ENCODE measurements at places on chromosomes 3 and 15.

GRCh38 chr3:132966374-132966773, 71.8 kb upstream of the TMEM108 start:
- no peak for DNase-seq
- H3K4me1 ChIP-seq, result no peaks in the 10 kb centered on the region

DNA sequence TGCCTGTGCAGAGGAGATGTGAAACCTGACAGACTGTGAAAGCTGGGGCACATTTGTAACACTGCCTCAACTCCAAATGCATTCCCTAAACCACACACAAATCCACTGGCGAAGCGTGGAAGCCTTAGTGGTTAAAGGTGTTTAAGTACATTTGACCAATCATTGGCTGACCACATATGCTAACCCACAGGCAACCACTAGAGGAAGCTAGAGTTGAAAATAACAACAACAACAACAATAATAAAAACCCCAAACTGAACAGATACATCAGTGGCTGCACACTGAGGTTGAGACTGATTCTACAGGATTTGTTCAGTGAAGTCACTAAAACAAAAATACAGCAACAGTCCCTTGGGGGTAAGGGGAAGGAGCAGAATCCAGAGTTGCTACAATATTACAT, 129.7 kb downstream of the TJP1 start:
- DNase-seq, result no peak
- H3K27ac ChIP-seq, result no peak overlapping the region
- peaks cover 5% of the 10 kb centered on the region for H3K27me3 ChIP-seq
- H3K4me3 ChIP-seq, result no peak overlapping the region
- no peaks in the 10 kb centered on the region for H3K36me3 ChIP-seq
- no peaks in the 10 kb centered on the region for H3K4me1 ChIP-seq

GRCh38 chr3:136994772-136995516, 37.2 kb downstream of the IL20RB start:
- no peaks in the 10 kb centered on the region for H3K27me3 ChIP-seq
- no peak overlapping the region for H3K27ac ChIP-seq
- DNase-seq, result no peak

GRCh38 chr15:75648156-75649000, 666 bp downstream of the SNX33 start:
- H3K4me1 ChIP-seq, result peaks cover 37% of the 10 kb centered on the region
- DNase-seq, result peak; percentile 15
- no peak overlapping the region for H3K27ac ChIP-seq
- peaks cover 2% of the 10 kb centered on the region for H3K27me3 ChIP-seq
- H3K4me3 ChIP-seq, result peak overlapping the region; percentile 83

DNA sequence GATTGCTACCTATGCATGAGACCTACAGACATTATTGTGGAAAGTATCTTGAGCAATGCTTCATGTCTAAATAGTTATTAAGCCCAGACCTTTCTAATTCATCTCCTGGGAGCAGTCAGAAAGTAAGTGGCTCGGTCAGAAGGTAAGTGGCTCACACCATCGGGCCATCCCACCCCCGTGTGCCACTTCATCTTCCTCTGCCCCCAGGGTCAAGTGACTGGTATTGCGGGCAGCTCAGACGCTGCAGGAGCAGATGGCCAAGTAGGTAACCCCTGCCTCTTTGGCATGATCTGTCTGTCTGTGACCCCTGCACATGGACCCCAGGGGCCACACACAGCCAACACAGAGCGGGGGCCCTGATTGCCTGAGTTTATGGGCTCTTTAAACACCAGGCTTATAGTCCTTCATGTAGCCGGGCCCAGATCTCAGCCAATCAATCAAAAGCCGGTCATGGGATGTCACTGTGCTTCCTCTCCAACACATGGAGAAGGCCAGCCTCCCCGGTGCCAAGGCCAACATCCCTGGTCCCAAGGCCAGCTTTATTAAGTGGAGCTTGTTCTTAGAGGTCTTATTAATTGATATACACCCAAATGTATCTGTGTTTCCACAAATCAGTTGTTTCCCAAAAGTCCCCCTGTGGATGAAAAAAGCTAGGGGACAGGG, 42.9 kb downstream of the LARP6 start:
- no peak overlapping the region for H3K4me3 ChIP-seq
- no peaks in the 10 kb centered on the region for H3K36me3 ChIP-seq
- peaks cover 2% of the 10 kb centered on the region for H3K4me1 ChIP-seq

DNA sequence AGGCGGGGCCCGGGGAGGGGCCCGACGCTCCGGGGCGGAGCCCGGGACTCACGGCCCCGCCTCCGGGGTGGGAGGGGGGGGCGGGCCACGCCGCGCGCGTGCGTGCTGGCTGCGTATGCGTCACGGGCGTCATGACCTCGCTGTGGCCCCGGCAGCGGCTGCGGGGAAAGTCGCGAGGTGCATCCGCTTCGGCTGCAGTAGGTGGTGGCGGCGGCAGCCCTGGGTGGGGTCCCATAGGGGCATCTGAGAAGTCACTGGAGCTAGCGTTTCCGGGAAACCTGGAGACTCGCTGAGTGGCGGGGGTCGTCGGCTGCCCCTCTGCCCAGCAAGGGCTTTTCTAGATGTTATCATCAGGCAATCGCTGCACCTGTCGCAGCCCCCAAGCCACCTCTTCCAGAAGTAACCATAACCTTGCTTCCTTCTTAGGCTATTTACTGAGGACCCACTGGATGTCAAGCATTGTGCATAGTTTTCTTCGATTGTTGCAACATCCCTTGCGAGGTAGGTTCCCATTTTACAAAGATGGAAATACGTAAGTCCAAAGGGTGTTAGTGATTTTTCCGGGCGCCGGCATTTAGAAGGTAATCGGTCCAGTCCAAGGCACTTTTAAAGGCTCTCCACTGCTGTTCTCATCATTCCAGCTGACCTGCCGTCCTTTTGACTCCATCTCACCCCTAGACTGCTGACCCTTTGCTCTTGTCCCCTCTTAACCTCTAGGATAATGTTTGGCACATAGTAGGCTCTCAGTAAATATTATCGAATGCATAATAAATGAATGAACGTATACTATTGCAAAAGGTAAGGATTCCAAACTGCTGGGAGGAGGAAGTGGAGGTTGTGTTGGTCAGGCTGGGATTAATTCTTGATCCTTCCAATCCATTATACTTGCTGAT, at the start of gene GDPGP1:
GDPGP1 (plus strand) TSS at position 114 of the 893 bp plus-strand sequence. CDS start 6,700 bp downstream, outside the sequence.
- H3K4me1 ChIP-seq, result peaks cover 44% of the 10 kb centered on the region
- DNase-seq, result no peak
- peak within 1 kb of the TSS; percentile 93 for H3K4me3 ChIP-seq
- no peaks in the 10 kb centered on the region for H3K27me3 ChIP-seq
- peak within 1 kb of the TSS; percentile 97 for H3K27ac ChIP-seq

- no peaks in the 10 kb centered on the region for H3K36me3 ChIP-seq
- peaks cover 3% of the 10 kb centered on the region for H3K27me3 ChIP-seq
- H3K4me1 ChIP-seq, result no peaks in the 10 kb centered on the region
- H3K27ac ChIP-seq, result no peak overlapping the region
These were observed 15.1 kb upstream of the TCAIM start for GRCh38 chr3:44323341-44323955.

- no peak overlapping the region for H3K27ac ChIP-seq
- H3K27me3 ChIP-seq, result no peaks in the 10 kb centered on the region
- H3K4me1 ChIP-seq, result peaks cover 4% of the 10 kb centered on the region
These were observed 84.2 kb upstream of the IL12A start for GRCh38 chr3:159904455-159904854.

GRCh38 chr3:175002732-175003143, 143.6 kb downstream of the NAALADL2 start:
- H3K27me3 ChIP-seq, result no peaks in the 10 kb centered on the region
- H3K4me1 ChIP-seq, result no peaks in the 10 kb centered on the region
- DNase-seq, result no peak
- no peak overlapping the region for H3K4me3 ChIP-seq

- no peaks in the 10 kb centered on the region for H3K36me3 ChIP-seq
- no peak overlapping the region for H3K4me3 ChIP-seq
- peaks cover 25% of the 10 kb centered on the region for H3K4me1 ChIP-seq
- H3K27ac ChIP-seq, result no peak overlapping the region
- no peak for DNase-seq
These were observed 4.7 kb upstream of the FEM1B start for GRCh38 chr15:68272721-68273271.

DNA sequence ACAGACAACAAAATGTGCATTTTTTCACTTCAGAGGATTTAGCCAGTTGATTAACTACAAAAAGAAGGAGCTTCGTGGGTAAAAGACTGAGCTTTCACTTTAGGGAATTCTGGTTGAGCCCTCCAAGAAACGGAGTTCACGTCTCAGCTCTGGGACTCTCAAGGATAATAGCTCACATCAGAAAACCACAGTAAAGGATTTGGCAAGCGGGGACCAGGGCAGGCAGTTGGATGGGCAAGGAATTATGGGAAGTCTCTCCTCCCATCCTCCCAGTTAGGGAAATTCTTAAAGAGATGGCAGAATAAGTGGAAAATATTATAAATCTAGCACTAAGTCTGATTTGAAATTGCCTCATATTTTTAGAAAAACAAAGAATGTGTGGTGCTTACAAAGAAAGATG, 188.3 kb upstream of the EOMES start:
- H3K27ac ChIP-seq, result no peak overlapping the region
- H3K4me1 ChIP-seq, result peaks cover 13% of the 10 kb centered on the region
- no peak overlapping the region for H3K4me3 ChIP-seq

DNA sequence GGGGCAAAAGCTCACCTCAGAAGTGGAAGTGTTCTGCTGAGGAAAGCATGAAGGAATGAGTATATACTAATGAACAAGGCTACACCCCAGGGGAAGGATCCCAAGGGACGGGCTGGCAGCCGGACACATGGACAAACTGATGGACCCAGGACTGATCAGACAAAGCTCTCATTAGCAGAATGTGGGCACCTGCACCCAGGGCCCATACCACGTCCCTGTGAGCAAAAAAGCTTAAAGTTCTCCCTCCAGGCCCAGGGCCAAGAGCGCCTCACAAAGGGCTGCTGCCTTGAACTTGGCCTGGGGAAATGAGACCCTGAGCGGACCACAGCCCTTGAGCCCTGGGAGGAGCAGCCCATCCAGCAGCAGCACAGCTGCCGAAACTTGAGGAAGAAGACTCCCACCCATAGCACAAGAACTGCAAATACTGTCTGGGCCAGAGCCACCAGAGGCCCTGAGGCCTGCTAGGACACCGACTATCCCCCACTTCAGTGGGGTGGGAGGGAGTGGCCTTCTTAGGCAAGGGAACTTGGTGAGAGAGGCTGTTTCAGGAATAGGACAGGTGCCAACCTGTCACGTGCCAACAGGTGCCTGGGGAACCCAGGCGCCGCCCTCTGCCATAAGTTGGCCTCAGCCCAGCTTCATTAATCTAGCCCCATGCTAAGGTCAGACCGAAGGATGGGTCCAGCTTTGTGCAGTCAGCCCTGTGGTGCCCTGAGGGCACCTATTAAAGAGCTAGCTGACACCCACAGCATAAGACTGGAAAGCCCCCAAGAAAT, 2.3 kb upstream of the GMPPB start:
- peaks cover 9% of the 10 kb centered on the region for H3K36me3 ChIP-seq
- H3K27me3 ChIP-seq, result no peaks in the 10 kb centered on the region
- H3K27ac ChIP-seq, result no peak overlapping the region
- DNase-seq, result no peak

DNA sequence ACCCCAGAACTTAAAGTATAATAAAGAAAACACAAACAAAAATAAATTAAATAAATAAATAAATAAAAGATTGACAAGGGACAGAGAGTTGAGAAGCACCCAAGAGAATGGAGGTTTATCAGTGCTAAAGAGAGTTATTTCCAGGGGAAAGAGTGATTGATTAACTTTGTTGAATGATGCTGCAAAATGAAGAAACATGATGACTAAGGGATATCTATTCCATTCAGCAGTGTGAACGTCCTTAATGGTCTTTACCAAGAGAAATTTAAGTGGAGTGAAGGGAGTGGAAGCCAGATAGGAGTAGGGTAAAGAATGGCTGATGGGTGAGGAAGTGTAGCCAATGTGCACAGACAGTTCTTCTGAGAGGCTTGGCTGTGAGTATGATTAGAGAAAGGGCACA, 11.1 kb downstream of the REC114 start:
- H3K27me3 ChIP-seq, result peaks cover 4% of the 10 kb centered on the region
- no peak overlapping the region for H3K4me3 ChIP-seq
- H3K36me3 ChIP-seq, result no peaks in the 10 kb centered on the region
- no peak for DNase-seq
- H3K4me1 ChIP-seq, result no peaks in the 10 kb centered on the region
- H3K27ac ChIP-seq, result no peak overlapping the region

DNA sequence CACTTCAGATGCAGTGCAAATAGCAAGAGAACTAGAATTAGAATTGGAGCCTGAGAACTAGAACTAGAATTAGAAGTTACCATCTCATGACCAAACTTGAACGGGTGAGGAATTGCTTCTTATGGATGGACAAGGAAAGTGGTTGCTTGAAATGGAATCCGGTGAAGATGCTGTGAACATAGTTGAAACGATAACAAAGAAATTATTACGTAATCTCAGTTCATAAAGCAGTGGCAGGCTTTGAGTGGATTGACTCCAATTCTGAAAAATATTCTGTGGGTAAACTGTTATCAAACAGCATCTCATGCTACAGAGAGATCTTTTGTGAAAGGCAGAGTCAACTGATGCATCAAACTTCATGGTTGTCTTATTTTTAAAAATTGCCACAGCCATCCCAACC, 48.0 kb upstream of the GSK3B start:
- H3K27me3 ChIP-seq, result no peaks in the 10 kb centered on the region
- H3K4me1 ChIP-seq, result peaks cover 18% of the 10 kb centered on the region
- H3K36me3 ChIP-seq, result no peaks in the 10 kb centered on the region
- H3K27ac ChIP-seq, result no peak overlapping the region
- DNase-seq, result no peak

GRCh38 chr3:4021162-4021561, 221.9 kb downstream of the LRRN1 start:
- H3K27me3 ChIP-seq, result no peaks in the 10 kb centered on the region
- no peaks in the 10 kb centered on the region for H3K36me3 ChIP-seq
- H3K4me3 ChIP-seq, result no peak overlapping the region
- H3K4me1 ChIP-seq, result no peaks in the 10 kb centered on the region

DNA sequence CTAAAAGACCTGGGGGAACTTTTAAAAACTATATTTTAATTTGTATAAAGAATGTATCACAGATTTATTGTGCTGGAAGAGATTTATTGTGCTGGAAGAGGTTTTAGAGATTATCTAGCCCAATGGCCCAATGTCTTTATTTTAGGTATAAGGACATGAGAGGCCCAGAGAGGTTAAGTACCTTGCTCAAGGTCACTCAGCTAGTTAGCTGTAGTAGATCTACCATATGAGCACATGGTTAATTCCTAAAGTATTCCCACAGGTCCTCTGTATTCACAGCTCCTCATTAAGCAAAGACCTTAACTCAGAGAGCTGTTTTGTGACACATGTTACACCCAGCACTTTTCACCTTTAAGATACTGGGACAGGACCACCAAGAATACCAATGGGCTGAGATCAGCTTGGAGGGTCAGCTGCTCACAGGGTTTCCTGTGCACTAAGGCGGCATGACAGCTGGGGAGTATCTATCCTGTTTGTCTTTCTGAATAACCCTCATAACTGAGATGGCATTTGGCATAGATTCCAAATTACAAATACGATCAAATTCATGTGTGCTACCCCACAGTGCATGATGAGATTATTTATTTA, 143.1 kb upstream of the TBL1XR1 start:
- H3K27me3 ChIP-seq, result peaks cover 2% of the 10 kb centered on the region
- no peak overlapping the region for H3K27ac ChIP-seq
- H3K4me1 ChIP-seq, result peaks cover 73% of the 10 kb centered on the region
- H3K36me3 ChIP-seq, result no peaks in the 10 kb centered on the region

DNA sequence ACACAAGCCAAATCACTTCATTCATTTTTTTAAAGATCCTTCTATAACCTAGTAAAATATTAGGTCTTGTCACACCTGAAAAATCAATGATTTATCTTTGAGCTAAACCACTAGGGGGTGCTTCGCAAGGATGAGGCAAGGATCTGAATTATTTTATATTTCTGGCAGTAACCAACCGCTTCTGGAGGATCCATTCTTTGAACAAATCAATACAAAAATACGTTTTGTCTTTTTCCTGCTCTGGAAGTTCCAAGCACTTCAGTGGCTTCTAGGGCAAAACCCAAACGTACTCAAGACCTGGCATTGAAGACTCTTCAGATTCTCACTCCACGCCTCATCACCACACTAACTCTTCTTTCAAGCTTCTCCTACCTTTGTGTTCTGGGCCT, 486 bp downstream of the LSG1 start:
- no peaks in the 10 kb centered on the region for H3K27me3 ChIP-seq
- H3K4me3 ChIP-seq, result peak overlapping the region; percentile 93
- H3K4me1 ChIP-seq, result peaks cover 57% of the 10 kb centered on the region
